COR-L47 (cell line): ENCODE measurements at places on chromosomes 2 and 18.

GRCh38 chr18:60099709-60100108 is 199.9 kb downstream of the PMAIP1 start:
- no peak for DNase-seq

DNA sequence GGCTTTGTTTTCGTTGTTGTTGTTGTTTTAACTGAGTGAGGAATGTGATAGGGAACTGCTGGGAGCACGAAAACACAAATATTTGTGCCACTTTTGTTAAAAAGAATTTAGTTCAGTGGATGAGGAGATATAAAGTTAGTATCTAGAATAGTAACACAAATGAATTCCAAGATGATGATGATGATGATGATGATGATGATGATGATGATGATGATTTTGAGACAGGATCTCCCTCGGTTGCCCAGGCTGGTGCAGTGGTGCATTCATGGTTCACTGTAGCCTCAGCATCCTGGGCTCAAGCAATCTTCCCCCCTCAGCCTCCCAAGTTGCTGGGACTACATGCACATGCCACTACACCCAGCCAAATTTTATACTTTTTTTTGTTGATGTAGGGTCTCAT is 223.7 kb downstream of the DSEL start:
- no peak for DNase-seq

- DNase-seq: no peak
Observed at GRCh38 chr2:37916512-37917082, 8.5 kb upstream of the RMDN2 start.

DNA sequence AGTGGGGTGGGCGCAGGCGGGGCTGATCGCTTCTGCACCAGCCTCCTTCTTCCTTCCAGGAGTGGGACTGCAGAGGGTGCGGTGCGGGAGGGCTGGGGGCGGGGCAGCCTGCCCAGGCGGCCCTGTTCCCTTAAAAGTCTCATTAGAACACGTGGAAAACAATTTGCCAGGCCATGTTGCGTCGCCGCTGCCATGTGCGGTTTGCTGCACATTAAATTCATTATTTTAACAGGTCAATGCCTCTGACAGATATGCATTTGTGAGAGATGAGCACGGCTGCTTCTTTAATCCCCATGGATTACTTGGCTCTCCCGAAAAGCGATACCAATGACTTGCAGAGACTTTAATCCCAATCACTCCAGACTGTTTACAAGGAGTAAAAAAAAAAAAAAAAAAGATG is 139.0 kb downstream of the CELF4 start:
- DNase-seq: no peak

- no peak for DNase-seq
Observed at GRCh38 chr2:53362934-53363333, 404.7 kb upstream of the CHAC2 start.

DNA sequence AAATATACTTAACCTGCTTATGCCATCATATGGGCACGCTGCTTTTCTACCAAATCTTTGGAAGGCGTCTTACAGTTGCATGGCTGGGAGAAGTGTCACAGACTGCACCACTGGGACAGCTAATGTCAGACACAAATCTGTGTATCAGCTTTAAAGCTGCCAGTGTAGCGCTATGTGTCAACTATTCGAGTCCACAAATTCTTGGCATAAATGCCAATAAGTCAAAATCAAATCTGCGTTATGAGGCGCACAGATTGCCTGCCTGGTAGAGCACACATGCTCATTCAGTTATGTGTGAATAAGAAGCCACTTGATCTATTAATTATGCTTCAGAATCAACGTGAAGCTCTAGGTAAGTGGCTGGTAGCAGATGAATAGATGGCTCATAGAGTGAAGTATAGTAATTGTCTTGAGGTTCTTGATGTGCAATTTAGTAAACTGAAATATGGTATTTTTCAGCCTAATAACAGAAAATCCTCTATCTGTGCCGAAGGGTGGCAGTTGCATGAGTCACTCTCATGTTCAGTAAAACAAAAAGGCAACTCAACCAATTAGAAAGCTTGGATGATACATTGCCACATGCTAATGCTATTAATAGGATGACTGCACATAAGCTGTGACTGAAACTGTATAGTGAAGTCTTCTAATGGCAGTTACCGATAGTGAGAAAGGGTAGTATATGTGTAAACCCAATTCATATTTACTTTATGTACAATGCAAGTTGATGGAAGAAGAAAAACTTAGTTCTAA is 52.0 kb downstream of the DCC start:
- no peak for DNase-seq

DNA sequence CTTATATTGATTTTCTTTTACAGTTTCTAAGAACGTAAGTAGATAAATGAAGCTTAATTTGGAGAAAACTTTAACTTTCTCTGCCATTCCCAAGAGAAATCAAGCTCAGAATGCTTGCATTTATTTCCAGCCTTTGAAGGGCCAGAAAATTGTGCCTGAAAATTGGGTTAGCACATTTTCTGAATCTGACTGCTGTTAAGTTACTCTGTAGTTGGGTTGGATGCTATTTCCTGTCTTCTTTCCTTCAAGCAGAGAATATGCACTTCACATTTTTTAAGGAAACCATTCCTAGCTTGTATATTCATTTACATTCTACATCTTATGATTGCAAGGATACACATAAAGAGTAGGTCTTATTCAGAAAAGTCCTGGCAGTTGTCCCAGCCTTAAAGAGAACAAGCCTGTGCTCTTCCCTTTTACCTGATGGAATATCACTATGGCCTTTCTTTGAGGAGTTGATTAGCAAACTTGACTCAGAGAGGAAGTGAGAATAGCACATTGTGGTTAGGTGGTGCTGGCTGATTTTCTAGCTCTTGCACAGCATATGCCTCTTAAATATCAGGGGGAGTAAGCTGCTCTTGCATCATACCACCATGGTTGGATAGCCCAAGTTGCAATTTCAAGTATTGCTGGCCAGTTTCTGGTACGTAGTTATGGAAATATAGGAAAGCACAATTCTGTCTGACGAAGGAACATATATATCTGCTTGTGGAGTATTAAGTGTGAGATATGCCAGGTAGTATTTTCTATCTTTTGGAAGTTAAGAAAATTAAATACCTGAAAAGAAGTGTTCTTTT is 133.7 kb downstream of the COMMD1 start:
- DNase-seq: no peak

GRCh38 chr2:1366546-1367134 is 46.6 kb upstream of the TPO start:
- DNase-seq: peak; percentile 98

DNA sequence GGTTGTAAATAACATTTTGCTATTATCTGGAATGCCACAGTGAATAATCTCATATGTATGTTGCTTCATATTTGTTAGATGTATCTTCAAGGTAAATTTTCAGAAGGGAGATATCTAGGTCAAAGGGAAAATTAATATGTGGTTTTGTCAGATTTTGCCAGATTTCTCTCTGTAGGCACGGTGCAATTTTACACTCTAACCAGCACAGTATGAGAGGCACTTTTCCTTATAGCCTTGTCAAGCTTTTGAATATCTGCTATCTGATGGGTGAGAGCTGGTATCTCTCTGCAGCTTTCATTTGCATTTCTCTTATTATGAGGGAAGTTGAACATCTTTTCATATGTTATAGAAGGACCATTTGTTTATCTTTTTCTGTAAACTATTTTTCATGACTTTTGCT is 175.7 kb upstream of the PGAP1 start:
- no peak for DNase-seq

GRCh38 chr2:64402876-64403275 is 51.1 kb upstream of the LGALSL start:
- no peak for DNase-seq

- DNase-seq: no peak
Observed at GRCh38 chr2:76281156-76281841, 570.6 kb upstream of the GCFC2 start.

GRCh38 chr2:201203916-201204654 is 21.1 kb downstream of the CASP10 start:
- DNase-seq: no peak

GRCh38 chr2:172806996-172807395 is 71.4 kb downstream of the RAPGEF4 start:
- no peak for DNase-seq

GRCh38 chr2:169476459-169476858 is 2.8 kb upstream of the BBS5 start:
- DNase-seq: no peak

DNA sequence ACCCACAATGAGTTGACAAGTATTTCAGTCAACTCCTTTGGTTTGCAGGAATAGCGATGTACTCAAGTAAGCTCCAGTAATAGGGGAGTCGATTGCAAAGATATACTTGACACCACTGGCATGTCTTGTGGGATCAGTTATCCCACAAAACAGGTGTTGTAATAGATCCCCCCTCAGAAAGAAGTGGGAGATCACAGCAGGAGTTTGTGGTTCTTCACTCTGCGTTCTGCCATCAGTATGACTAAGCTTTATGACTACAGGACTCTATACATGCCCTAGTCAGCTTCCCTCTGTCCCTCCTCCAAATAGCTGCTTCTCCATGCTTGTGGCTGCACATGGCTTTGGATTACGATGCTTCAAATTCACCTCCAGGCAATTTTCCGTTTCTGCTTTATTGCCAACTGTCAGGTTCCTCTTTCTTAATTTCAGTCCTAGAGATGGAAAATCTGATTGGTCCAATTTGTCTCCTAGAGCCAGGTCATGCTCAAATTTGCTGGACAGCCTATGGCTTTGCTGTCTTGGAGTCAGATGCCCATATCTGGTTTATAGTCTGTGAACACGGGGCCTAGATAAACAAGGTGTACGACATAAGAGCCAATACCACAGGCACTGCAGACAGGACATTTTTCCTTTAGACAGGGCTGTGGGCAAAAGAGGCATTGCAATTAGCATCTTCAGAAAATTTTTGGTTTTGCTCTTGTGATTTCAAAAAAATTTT is 221.7 kb downstream of the PAX3 start:
- no peak for DNase-seq

DNA sequence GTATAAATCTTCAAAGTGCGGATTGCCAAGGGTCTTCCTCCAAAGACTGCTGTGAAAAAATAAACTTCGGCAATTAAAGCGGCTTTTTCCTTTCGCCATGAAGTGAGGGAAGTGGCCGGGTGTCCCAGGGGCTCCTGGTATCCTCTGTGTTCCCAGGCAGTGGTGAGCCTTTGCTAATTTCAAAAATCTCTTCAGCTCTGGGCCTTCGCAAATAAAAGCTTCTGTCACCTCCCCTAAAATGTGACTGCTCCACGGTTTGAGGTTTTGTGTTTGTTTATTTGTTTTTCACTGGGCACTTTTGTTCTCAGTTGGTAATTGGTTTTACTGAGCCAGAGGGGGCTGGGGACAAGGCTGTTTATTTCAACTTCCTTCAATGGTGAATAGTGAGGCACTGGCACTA is 270.1 kb upstream of the POU3F3 start:
- DNase-seq: peak; percentile 28

DNA sequence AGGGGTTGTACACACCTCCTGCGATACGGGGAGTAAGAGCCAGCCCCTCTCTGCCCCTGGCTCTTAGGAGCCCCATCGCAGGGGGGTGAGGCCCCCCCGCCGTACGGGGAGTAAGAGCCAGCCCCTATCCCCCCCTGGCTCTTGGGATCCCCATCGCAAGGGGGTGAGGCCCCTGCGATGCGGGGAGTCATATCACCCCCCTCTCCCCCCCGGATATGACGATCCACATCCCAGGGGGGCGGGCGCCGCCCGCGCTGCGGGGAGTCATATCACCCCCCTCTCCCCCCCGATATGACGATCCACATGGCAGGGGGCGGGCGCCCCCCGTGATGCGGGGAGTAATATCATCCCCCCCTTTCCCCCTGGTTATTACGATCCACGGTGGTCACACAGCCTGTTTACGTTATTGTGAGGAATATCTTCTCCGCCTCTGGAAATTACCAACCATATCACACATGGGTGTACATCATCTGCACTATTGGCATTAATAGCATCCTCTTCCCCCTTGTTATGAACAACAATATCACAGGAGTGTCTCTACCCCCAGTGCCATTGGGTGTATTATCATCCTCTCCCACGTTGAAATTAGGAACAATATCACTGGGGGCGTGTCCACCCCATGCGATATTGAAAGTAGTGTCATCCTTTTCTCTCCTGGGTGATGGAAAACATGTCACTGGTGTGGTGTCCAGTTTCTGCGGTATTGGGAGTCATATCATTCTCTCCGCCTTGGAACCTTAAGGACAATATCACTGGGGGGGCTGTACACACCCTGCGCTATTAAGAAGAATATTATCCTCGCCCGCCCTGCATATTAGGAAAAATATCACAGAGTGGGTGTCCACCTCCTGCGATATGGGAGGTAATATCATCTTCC is 24.7 kb upstream of the NAGK start:
- no peak for DNase-seq

DNA sequence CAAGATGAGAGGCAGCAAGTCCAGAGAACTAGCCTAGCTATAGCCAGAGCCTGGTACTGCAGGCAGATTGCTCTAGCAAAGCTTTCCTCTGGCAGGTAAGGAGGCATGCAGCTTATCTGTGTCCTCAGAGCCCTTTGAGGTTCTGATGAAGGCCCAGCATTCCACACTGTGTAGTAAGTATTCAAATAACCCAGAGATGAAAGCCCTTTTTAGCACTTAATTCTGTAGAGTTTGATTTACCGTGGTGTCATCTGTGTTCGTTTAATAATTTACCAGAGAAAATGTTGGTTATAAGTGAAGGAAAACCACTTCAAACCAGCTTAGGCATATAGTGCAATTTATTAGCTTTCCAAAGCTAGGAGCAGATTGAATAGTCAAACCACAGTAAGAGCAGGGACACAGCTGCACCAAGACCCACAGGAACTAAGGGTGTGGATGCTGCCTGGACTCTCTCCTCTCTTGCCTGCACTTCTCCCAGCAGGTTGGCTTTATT is 226.6 kb downstream of the BABAM2 start:
- DNase-seq: no peak

GRCh38 chr18:6629635-6630140 is 99.8 kb upstream of the ARHGAP28 start:
- DNase-seq: no peak

DNA sequence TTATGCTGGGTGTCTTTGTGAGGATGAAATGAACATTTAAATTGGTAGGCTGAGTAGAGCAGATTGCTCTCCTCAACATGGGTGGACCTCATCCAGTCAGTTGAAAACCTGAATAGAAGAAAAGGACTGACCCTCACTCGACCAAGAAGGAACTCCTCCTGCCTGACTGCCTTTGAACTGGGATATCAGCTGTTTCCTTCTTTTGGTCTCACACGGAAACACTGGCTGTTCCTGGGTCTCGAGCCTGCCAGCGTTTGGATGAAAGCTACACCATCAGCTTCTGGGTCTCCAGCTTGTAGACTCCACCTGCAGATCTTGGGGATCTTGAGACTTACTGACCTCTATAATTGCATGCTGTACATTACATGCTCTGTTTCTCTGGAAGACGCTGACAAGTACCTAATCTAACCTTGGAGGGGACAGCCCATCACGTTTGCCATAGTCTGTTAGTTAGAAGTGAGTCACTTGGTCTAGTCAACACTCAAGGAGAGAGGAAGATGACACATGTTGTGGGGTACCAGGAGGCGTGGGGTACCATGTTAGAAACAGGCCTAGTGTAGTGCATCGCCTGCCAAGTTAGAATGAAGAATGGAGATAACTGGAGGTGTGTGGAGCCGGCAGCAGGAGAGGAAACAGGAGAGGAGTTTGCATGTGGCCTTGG is 267.0 kb downstream of the MREG start:
- no peak for DNase-seq
